Dermis blood vessel endothelial cell (primary cell): ENCODE measurements at places on chromosomes 4 and X.

DNA sequence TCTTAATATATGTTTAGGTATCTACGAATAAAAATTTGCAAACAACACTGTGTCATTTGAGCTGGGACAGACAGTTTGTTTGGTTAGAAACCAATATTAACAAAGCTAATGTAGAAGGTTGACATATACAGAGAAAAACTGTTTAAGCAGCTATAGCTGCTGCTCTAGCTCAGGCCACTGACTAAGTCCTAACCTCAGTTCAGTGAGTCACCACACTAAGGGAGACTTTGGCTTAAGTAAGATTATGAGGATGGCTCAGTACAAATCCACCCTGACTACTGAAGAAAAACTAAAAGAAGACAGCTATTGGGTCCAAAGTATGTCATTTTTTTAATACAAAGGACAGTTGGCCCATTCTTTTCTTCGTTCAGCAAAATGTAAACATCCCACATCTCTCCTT lies 717.3 kb upstream of the ACTRT1 start:
- DNase-seq = no peak

DNA sequence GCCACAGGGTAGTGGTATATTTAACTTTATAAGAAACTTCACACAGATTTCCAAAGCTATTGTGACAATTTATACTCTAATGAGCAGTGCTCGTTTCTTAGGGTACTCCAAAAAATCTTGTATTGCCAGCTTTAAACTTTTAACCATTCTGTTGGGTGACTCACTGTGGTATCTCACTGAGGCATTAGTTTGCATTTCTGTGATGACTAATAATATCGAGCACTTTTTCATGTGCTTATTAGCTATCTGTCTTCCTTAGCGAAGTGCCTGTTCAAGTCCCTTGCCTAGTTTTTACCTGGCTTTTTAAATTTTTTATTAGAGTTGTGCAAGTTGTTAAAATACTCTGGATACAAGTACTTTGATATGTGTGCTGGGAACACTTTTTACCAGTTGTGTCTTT lies 5.5 kb downstream of the PNMA3 start:
- peak; percentile 0 for DNase-seq

GRCh38 chr4:2714061-2714770 lies 41.9 kb downstream of the TNIP2 start:
- peak; percentile 97 for DNase-seq

- no peak for DNase-seq
Observed at GRCh38 chr4:31156221-31156620, 436.1 kb downstream of the PCDH7 start.

- no peak for DNase-seq
Observed at GRCh38 chr4:136198358-136198757, 1333.9 kb downstream of the PCDH18 start.

DNA sequence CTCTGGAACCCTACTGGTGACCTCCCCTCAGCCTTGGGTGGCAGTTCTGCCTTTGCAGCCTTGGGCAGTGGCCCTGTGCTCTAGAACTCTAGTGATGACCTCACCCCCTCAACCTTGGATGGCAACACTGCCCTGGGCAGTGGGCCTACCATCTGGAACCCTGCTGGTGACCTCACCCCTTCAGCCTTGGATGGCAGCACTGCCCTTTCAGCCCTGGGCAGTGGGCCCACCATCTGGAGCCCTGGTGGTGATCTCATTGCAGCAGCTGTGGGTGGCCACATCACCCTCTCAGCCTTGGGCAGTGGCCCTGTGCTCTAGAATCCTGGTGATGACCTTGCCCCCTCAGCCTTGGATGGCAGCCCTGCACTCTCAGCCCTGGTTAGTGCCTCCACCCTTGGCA lies 129.3 kb downstream of the RBMX2 start:
- no peak for DNase-seq

DNA sequence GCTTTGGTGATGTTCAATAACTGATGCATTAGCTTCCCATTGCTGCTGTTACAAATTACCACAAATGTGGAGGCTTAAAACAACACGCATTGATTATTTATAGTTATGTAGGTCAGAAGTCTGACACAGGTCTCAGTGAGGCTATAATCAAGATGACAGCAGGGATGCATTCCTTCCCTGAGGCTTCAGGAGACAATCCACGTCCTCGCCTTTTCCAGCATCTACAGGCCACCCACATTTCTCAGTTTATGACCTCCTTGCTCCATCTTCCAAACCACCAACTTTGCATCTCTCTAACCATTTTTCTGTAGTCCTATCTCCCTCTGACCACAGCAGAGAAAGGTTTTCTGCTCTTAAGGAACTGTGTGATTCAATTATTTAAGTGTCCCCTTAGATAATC lies 92.5 kb downstream of the GASK1B start:
- no peak for DNase-seq

DNA sequence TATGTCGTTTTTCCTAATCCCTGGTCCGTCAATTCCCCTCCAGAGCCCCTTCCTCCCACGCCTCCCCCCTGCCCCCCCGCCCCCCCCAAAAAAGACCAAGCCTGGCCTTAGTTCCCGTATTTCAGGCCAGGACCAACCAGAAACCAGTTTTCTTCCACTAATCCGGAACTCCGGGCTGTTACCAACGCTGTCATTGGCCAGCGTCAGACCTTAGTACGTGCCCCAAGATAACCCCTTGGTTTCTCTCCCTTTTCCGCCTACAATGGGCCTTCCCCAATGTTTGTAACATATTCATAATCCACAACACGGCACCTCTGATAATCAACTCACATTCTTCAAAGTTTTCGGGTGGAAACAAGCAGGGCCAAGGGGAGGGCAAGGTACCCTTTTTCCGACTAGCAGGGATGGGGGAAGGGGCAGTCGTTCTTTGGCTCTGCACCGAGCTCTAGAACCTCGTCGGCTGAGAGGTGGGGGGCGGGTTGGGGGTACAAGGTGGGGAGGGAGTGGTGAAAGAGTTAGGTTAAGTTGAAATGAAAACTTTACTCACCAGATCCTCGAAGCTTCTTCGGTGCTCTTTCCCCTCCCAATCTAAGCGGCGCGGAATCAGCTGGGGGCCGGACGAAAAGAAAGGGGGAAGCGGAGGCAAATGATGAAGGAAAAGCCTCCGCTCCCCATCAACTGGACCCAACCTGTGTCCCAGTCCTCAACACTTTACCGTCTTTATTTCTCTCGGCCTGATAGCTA lies 1.5 kb downstream of the BRWD3 start:
- DNase-seq = peak; percentile 83

DNA sequence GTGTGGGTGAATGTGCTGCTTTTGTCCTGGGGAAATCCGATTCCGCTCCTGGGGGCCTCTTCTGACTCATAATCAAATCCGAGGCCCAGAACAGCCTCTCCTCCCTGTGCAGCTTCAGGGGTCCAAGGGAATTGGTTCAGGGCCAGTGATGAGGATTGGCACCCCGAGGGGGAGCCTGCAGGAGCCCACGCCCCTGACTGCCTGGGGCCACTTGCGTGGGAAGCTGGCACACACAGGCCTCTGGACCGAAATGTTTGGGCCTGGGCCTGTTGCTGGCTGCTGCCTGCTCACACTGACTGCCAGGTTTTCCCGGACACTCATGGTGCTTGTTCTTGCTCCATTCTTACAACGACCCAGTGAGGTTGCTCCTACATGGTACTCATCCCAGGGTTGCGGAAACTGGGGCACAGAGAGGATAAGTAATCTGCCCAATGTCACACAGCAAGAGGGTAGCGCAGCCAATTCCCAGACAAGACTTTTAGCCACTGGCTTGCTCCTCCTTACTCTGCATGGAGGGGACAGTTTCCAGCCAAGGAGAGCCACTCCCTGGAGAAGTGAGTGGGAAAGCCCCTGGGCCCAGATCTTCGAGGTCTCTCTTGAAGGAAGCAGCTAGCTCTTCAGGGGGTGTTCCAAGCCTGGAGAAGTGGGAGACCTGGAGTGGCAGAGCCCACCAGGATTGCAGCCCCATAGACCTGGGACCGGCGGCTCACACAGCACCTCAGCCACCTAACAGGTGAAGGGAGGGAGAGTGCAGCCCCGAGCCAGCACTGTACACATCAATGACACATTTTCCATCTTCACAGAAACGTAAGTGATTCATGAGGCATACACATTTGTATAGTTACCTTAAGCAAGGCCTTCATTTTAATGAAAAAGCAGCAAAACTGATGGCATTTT lies 20.3 kb downstream of the CFAP99 start:
- no peak for DNase-seq

- no peak for DNase-seq
Observed at GRCh38 chr4:80156410-80156809, 40.9 kb upstream of the PRDM8 start.

DNA sequence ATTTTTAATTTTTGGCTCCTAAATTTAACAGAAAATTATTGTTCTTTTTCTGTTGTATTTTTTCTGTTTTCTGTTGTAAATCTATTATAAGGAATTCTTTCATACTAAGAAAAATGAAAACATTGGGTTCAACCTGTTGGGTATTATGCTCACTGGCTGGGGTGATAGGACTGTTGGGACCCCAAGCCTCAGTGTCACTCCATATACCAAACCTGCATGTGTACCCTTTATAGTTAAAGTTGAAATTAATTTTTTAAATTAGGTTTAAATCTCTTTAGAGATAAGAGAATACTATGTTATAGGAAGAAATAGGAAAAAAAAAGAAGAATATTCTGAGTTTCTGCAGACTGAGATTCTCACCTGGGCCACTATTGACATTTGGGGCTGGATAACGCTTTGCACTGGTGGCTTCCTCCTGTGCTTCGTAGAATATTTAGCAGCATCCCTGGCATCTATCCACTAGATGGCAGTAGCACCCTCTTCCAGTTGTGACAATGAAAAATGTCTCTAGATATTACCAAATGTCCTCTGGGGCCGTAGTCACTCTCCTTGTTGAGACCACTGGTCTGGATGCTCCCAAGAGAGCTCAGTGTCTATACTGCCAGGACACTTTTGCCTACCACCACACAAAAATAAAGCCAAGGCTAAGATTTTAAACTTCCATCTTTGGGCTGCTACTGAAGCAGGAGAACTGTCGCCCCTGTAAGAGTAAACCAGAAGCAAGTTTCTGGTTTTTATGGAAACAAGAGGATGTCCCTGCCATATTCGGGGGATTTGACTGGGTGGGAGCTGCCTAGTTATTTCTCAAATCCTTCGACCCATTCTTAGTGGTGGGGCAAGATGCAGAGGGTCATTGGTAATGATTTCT lies 22.4 kb upstream of the CLTRN start:
- DNase-seq = peak; percentile 71

DNA sequence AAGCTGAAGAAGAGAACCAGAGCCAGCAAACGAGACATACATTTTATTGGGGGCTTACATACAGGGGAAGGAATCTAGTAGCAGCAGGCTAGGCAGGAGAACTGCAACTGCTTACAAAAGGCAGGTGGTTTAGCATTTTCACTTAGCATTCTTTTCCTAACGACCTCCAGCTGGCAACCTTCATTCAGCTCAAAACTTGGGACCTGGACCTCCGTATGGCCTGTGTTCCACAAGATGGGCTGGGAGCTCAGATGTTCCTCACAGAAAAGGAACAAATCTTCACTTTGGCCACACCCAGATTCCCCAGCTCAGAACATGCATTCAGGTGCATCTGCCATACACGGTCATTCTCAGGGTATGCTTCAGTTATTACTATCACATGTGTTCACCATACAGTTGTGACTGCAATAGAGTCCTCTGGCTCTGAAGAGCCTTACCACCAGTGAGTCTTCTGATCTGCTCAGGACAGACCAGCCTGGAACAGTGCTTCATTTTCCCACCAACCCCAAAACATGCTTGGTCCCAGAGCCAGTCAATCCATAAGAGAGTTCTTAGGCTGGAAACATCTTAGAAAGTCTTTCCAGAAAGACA lies 29.6 kb upstream of the AP1AR start:
- no peak for DNase-seq

- DNase-seq = no peak
Observed at GRCh38 chr4:141140391-141141200, 7.3 kb upstream of the RNF150 start.

DNA sequence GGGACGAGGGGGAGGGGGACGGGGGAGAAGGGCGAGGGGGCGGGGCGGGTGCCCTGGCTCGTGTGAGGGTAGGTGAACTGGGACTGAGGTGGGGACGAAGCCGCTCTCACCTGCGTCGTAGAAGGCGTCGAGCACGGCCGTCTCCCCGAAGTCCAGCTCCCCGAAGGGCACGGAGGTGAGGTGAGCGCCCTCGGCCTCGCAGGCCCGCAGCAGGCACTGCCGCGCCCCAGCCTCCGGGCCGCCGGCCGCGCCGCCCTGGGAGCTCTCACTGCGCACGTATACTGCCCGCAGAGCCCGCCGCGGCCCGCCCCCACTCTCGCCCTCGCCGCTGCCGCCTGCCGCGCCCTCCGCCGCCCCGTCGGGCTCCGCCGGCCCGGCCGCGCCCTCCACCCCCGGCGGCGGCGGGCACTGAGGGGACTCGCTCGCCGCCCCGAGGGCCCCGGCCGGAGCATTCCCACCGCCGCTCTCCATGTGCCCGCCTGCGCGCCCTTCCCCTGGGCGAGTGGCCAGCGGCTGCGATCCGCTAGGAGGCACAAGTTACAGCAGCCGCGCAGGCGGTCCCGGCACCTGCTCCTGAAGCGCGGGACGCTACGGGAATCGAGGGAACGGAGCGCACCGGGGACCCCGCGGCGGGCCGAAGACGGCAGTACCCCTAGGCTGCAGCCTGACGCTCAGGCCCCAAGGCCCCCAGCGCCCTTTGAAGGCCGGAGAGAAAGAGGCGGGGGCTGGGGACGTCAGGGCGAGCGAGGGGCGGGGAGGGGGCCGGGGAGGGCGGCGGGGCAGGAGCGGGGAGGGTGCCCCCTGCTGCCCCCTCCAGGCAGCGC lies at the start of gene MAP3K15:
MAP3K15 (minus strand) TSS at position 718 of the 824 bp plus-strand sequence; CDS start at position 471, 247 bp downstream.
- peak; percentile 33 for DNase-seq

- DNase-seq = no peak
Observed at GRCh38 chr4:134888156-134888555, 686.6 kb upstream of the PABPC4L start.

GRCh38 chr4:17058536-17058915 lies 160.1 kb upstream of the LDB2 start:
- no peak for DNase-seq

GRCh38 chr4:156578005-156578404 lies 393.6 kb downstream of the PDGFC start:
- DNase-seq = no peak

GRCh38 chrX:19342331-19342906 lies 1.3 kb upstream of the PDHA1 start:
- DNase-seq = no peak

DNA sequence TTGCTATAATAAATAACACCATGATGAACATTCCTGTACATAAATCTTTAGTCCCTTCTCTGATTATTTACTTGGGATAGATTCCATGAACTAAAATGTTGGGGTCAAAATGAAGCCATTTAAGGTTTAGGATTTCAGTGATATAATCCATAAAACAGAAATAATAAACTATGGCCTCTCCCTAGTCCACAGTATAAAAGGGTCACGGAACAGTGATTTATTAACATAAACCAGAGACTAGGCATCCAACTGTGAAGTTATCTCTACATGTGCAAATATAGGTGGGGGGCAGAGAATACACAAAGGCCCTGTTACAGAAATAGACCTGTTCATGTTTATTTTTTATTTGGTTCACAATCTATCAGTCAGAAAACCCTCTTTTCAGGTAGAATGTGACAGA lies 499.1 kb upstream of the SLIT2 start:
- DNase-seq = no peak
